ENCODE measurements at places on chromosomes 1 and 21.

DNA sequence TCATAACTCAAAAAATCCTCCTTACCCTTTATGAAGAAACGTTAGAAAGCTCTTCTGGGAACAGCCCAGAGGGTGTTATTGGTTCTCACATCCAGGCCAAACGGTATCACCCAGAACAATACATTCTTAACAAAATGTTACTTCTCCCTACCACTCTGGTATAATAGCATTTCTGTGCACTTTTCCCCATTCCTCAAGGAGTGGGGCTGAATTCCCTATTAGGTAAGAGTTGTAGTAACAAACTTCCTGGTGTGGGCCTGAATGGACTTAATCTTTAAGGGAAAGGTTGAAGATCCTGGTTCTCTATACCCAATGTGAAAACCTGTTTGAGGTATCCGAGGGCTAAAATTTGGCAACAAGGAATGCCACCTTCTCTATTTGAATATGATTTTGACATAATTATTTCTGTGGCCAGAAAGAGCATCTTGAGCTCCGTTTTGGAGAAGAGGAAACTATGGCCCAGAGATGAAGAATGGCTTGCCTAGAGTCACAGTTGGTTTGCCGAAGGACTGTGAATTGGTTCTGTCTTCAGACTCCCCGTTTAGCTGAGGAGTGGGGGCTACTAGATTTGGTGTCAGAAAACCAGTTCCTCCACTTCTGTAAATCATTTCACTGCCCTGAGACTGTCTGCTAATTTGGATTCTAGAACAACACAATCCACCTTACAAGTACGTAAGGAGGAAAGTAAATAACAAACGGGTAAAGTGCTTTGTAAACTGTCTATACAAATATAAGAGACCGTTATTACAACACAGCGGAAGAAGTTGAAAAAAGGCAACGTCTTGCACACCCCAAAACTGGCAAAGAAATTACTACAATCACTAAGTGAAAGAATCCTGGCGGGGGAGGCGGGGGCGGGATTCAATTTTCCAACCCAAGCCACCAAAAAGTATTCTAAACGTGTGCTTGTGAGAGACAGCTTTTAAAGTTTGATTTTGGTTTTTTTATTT lies 2.3 kb downstream of the ANP32E start:
- peak; percentile 32 for DNase-seq

DNA sequence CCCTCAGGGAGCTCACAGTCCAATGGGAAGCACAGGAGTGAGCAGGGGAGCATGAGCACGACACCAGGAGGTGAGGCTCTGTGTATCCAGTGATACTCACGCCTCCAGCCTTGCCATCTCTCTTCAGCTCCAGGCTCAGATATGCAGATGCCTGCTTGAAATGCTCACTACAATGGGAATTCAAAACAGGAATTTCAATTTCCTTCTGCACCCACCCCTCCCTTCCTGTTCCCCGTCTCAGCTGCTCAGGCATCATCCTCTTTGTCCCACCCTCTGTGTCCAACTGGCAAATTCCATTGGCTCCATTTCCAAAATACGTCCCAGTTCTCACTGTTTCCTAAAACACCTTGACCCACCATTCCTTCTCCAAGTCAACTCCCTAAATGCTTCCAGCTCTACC lies 58.9 kb downstream of the FBXO2 start:
- DNase-seq, result no peak

GRCh38 chr1:1732381-1732780 lies 8.2 kb upstream of the CDK11A start:
- no peak for DNase-seq

- no peak for DNase-seq
These were observed 46.4 kb upstream of the SCCPDH start for GRCh38 chr1:246677842-246678241.

DNA sequence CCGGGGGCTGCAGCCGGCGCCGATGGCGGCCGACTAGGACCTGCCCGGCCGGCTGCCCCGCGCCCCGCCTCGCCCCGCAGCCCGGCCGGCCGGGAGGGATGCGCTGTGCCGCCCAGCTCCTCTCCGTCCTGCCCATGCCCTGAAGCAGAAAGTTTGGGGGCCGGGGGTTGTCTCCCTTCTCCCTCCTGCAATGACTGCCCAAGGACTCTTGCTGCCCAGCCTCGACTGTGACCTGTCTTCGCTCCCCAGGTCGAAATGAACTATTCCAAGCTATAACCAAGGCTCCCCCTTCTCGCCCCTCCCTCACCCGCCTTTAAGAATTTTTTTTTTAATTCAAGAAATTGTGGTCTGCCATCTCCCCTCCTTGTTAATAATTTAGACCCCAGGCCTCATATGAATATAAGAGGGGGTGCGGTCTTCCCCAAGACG lies 361 bp downstream of the TMCC2 start:
- no peak for DNase-seq

DNA sequence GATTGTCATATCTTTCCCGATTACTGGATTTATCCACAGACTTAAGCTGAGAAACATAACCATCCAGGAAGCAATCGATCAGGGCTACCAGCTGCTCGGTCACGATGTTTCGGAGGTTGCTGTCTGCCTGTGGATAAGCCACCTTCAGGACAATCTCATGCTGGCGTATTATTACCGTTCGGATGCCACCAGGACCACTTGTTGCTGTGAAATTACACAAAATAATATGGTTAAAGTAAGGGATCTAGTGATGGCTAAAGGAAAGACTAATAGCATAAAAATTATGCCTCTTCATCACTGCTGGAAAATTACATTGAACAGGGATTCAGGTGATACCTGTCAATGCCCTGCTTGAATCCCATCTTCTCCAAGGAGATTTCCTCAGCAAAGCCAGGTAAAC lies 30.8 kb upstream of the ACTA1 start:
- no peak for DNase-seq

- no peak for DNase-seq
These were observed 430 bp downstream of the RBM15 start for GRCh38 chr1:110339407-110340206.

- DNase-seq, result no peak
These were observed 5.8 kb downstream of the PFKL start for GRCh38 chr21:44305691-44306090.

DNA sequence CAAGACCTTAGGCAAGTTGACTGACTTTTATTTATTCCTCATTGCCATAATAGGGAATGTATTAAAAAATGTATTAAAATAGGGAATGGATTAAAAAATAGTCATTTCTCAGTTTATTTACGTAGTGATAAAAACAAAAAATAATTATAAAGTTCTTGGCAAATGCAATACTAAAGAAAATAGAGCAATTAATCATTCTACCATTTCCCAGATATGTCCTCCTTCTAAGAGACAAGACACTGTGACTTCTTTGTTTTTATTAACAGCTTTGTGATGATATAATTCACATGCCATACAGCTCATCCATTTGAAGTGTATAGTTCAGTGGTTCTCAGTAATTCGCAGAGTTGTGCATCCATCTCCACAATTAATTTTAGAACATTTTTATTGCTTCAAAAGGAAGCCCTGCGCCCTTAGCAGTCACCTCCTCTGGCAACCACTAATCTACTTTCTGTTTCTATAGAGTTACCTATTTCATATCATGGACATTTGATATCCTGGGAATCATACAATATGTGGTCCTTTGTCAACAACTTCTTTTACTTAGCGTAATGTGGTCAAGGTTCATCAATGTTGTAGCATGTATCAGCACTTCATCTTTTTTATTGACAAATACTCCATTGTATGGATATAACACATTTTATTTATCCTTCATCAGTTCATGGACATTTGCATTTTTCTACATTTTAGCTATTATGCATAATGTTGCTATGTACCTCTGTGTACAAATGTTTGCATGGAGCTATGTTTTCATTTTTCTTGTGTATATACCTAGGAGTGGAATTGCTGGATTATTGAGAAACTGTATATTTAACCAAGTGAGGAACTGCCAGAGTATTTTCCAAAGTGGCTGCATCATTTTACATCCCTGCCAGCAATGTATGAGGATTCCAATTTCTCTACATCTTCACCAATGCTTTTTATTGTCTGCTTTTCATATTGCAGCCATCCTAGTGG lies 5.6 kb downstream of the TBX19 start:
- DNase-seq, result no peak

GRCh38 chr21:20943561-20943997 lies 54.6 kb upstream of the NCAM2 start:
- peak; percentile 82 for DNase-seq

DNA sequence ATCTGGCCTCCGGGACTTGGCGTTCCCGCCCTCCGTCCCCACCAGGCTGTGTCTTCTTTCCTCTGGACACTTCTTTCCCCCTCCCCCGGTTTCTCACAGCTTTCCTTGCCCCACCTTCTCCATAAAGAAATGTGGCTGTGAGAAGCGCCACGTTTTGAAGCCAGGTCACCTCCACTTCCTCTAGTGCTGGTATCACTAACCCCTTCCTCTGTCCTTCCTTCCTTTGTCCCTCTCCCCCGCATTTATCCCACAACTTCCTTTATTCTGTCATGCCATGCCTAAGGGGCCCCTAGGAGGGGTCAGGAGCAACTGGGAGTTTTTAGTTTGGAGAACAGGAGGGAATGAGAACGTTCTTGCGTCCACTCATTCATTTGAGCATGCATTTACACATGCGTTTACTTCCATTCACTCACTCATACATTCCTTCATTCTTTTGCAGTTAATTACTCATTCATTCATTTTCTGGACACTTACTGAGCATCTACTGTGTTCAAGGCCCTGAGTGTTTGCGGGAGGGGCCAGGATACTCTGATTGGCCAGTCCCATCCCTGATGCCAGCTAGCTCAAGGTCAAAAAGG lies 5.0 kb upstream of the ACOT11 start:
- DNase-seq, result no peak

- no peak for DNase-seq
These were observed 59.3 kb downstream of the SLC37A1 start for GRCh38 chr21:42572906-42573495.

- DNase-seq, result no peak
These were observed 29.5 kb downstream of the TGFB2 start for GRCh38 chr1:218374401-218375353.

DNA sequence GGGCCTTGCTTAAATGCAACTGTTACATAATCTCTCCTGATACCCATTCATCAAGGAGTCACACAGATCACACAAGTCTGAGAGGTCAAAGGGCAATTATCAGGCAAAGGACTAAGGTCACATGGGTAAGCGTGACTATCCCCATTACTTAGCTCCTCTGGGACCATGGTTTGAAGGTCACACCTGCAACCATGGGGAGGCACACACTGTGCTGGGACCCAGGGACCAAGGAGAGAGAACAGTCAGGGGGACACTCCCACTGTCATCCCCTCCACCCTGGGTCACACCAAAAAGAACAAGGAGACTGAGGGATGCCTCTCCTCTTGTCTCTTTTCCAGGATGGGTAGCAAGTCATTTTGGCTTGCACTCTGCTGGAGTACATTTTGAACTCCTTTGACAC lies 30.9 kb upstream of the CTBS start:
- no peak for DNase-seq

- peak; percentile 92 for DNase-seq
These were observed 30.5 kb upstream of the LRIG2 start for GRCh38 chr1:113042285-113043143.

DNA sequence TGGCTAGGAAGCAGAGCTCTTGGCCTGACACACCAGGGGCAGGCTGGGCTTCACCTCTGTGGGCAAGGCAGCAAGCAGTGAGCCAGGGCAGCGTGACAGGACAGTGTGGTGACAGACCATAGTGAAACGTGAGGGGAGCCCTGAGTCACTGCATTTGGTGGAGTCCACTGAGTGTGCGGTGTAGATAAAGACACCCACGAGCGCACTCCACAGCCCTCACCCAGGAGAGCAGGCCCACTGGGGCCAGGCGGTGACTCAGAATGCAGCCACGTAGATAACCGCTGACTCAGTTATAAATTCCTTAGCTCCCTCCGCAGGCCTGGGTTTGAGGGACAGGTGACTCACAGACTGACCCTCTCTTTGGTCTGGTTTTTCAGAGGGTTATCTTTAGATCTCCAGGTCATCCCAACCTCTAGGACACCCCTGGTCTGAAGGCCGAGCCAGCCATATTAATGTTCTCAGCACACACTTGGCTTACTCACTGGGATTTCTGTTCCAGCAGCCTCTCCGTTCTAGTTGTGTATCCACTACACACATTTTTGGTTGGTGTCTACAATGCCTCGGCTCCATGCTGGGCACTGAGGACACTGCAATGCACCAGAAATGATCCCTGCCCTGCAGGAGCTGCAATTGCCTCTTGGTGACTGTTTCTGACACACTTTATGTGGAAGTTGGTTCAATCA lies 90.2 kb upstream of the TSPAN2 start:
- no peak for DNase-seq

- no peak for DNase-seq
These were observed 310.0 kb downstream of the LMO4 start for GRCh38 chr1:87638636-87639035.

GRCh38 chr1:172442843-172443565 lies 865 bp downstream of the PIGC start:
- DNase-seq, result no peak

DNA sequence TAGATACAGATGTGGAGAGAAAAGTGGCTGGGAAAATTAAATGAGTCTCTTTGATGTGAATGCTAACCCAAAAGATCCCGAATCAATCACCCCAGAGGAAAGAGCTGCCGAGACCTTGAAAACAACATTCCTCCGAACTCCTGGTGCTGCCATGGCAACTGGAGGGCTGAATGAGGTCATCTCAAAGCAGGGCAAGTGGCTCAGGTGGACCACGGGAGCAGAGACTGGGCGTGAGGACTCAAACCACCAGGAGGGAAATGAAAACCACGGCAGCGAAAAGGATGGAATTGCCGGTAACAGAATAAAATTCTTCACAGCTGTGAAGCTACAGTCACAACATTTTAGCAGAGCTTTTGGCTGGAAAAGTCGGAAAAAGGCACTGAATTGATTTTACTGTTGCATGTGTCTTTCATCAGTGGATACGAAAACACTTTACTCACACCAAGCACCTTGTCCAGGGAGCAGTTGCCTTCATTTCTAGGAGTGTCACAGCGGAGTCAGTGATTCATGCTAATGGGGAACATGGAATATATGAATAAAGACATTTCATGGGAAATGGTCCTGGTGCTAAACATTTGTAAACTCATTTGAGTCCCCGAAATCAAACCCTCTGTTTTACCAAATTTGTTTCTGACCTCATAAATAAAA lies 23.2 kb upstream of the BECN2 start:
- DNase-seq, result peak; percentile 15

DNA sequence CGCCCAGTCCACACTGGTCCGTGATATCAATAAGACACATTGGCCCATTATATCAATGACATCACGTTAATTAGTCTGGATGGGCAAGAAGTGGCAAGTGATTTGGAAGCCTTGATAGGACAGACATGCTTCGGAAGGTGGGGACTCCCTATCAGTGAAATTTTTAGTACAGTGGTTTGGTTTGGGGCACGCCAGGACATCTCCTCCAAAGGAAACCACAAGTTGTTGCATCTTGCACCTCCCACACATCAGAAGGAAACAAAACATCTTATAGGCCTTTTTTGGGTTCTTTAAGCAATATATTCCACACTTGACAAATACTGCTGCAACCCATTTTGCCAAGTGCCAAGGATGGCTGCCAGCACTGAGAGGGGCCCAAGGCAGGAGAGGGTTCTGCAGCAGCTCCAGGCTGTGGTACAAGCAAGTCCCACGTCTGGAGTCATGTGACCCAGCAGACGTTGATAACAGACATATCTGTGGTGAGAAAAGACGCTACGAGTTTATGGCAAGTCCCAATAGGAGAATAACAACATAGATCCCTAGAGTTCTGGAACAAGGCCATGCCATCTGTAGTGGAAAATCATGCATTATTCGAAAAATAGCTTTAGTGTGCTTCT lies 95.3 kb upstream of the DISP3 start:
- DNase-seq, result peak; percentile 2
